ENCODE measurements at places on chromosomes 13 and 19.

DNA sequence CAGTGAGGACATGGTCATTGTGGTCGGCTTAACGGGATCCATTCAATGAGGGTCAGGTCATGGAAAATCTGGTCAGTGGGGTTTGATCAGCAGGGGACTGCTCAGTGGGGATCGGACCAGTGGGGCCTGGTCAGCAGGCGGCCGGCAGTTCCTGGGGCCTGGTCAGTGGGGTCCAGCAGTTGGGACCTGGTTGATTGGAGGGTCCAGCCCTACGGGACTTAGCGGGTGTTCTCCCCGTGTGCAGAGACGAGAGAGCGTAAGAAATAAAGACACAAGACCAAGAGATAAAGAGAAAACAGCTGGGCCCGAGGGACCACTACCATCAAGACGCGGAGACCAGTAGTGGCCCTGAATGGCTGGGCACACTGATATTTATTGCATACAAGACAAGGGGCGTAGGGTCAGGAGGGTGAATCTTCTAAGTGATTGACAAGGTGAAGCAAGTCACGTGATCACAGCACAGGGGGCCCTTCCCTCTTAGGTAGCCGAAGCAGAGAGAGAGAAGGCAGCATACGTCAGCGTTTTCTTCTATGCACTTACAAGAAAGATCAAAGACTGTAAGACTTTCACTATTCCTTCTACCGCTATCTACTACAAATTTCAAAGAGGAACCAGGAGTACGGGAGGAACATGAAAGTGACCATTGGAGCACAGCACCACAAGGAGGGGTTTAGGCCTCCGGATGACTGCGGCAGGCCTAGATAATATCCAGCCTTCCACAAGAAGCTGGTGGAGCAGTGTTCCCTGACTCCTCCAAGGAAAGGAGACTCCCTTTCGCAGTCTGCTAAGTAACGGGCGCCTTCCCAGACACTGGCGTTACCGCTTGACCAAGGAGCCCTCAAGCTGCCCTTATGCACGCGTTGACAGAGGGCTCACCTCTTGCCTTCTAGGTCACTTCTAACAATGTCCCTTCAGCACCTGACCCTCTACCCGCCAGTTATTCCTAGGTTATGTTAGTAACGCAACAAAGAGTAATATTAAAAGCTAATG lies 62.1 kb upstream of the TPM4 start:
- no peak for DNase-seq

GRCh38 chr19:54464630-54465425 lies 1.2 kb upstream of the LENG9 start:
- DNase-seq = no peak

- DNase-seq = no peak
Measured at GRCh38 chr13:99655351-99656091, 154.2 kb downstream of the TM9SF2 start.

DNA sequence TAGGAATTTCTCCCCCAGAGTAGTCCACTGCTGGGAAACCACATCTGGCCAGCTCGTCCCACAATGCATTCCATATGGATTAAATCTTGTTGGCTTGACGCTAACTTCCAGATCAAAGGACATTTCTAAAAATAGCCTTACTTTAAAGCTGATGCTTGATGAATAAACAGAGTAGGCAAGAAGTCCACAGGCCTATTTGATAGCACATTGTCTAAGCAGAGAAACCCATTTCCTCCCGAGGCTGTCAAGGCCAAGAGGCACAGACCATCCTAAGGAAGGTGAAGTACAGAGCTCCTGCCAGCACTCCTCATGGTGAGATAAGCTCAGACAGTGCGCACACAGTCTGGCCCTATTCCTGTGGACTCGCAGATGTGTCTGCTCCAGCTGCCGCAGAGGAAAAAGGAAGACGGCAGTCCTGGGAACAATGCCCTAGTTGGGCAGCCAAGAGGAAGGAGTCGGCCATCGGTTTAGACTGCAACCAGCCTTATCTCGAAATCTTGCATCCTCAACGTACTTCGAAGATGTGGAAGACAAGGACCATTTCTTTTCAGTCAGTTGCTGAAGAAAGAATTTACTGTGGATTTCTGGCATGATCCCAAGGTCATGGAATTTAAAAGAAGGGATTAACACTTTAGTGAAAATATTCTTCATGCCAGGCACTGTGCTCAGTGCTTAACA lies 156.8 kb downstream of the RGCC start:
- DNase-seq = no peak
